ENCODE measurements at places on chromosomes 16 and 17.

DNA sequence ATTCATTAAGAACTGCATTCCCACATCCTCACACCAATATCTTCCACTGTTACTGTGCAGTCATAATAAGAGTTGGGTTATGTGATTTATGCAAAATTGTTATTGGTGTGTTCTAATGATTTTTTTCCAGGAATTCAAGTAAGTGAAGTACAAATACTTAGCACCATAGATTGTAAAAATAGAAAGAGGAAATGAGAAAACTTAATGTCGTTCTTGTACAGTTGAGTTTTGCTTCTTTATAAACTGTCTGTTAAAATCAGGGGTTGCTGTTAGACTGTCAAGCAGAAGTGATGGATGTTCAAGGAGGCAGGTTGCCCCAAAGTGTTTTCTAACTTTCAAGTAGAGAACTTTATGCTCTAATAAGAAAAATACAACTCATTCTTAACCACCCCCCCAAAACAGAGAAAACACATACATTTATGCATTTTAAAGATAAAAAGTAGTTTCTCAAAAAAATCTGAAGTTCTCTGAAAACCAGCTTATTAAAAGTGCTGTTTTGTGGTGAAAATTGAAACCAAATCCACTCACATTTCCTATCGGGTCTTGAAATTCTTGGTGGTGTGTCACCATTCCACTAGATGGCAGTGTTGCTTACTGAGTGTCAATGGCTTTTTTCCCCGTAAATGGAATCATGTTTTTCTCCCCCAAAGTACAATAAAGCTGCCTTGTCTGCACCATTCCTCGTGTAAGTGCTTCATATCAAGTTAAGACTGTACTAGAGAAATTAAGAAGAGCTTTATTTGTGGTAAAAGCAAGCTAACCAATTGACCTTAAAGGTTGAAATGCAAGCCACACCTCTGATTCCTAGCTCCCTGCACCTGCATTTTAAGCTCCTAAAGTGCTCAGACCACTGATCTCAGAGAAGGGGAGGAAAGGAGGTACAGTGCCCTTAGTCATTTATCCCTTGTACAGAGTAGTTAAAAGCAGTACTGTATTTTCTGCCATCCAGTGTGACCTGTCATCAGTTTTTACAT is 4.7 kb upstream of the IGSF6 start:
- peak; percentile 50 for DNase-seq

- DNase-seq = no peak
Observed at GRCh38 chr16:19400711-19401110, 17.0 kb upstream of the TMC5 start.

DNA sequence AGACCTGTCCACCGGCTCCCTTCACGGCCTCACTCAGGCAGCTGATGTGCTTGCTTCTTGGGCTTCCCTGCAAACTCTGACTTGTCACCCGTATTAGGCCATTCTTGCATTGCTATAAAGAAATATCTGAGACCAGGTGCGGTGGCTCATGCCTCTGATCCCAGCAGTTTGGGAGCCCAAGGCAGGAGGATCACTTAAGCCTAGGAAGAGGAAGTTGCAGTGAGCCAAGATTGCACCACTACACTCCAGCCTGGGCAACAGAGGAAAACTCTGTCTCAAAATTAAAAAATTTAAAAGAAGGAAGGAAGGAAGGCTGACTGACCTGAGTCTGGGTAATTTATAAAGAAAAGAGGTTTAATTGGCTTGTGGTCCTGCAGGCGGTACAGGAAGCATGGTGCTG is 17.0 kb downstream of the SOST start:
- no peak for DNase-seq

DNA sequence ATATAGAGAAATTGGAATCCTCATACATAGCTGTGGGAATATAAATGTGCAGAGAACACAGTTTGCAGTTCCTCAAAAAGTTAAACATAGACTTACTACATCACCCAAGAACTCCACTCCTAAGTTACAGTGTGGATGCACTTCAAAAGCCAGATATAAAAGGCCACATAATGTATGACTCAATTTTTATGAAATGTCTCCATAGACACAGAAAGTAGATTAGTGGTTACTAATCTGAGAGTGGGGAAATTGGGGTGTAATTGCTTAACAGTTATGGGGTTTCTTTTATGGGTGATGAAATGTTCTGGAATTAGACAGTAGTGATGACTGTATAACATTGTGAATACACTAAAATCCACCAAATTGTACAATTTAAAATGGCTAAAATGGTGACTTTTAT is 60.9 kb downstream of the CACNG1 start:
- peak; percentile 60 for DNase-seq

- no peak for DNase-seq
Observed at GRCh38 chr16:1450218-1450617, 5.9 kb upstream of the CCDC154 start.

- peak; percentile 50 for DNase-seq
Observed at GRCh38 chr17:44636562-44636961, 19.7 kb upstream of the MEIOC start.

GRCh38 chr17:74579900-74580299 is 12.2 kb downstream of the CD300LD start:
- no peak for DNase-seq

DNA sequence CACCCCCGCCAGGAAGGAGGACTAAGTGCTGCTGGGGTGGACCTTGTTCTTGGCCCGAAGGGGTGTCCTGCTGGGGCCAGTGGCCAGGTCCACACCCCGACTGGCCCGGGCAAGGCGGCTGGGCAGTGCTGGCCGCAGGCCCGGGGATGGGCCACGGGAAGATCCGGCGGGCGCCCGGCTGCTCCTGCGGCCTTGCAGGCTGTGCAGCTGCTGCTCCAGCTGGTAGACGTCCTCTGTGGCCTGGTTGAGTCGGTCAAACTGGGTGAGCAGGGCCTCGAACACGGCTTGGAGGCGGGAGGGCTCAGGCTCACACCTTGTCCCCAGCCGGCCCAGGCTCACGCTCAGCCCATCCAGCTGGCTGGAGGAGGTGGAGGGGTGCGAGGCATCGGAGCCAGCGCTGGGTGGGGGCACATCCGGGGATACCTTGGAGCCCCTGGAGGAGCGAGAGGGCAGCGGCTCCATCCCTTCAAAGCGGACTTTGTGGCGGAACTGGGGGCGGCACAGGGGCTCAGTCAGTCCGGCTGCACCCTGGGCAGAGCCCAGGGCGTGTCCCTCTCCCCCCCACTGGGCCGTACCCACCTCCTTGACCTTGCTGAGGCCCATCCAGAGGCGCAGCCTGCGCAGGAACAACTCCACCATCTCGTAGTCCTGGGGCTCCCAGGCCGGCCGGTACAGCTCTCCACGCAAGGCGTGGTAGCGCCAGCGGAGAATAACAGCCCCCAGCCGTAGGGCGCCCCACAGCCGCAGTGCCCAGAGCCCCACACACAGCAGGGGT is 42.1 kb downstream of the TSC2 start:
- DNase-seq = no peak

DNA sequence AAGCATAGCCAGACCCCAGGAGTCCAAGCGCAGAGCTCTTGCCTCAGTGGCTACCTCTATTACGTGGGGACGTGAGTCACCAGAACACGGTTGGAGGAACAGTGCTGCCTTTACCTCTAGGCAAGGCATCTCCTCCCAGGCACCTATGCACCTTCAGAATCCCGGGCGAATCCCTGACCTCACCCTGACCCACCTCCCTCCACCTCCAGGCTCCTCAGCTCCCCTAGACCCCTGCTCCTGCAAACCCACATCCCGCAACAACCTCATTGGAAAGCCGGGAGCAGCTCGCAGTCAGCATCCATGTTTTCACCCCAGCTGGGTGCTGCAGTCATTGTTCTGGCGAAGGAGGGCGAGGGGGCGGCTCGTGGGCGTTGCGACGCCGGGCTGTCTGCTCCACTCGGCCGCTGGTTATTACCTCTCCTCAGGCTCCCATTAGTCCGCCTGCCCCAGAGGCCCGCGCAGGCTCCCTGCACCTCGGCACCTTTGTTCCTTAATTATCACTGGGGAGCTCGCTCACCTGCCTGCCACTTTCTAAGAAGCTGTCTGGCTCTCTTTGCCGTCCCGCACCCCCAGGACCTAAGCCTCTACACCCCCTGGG is 24.6 kb upstream of the DLX4 start:
- DNase-seq = no peak

GRCh38 chr16:84967828-84968227 is 43.5 kb downstream of the ZDHHC7 start:
- peak; percentile 68 for DNase-seq

Measured in epithelial cell of esophagus (primary cell).